ENCODE measurements at places on chromosomes 5 and 9. TPM values are rescaled to one million over a fixed set of nuclear protein-coding genes. Genes with fewer than 3 reads are reported as not detected.

DNA sequence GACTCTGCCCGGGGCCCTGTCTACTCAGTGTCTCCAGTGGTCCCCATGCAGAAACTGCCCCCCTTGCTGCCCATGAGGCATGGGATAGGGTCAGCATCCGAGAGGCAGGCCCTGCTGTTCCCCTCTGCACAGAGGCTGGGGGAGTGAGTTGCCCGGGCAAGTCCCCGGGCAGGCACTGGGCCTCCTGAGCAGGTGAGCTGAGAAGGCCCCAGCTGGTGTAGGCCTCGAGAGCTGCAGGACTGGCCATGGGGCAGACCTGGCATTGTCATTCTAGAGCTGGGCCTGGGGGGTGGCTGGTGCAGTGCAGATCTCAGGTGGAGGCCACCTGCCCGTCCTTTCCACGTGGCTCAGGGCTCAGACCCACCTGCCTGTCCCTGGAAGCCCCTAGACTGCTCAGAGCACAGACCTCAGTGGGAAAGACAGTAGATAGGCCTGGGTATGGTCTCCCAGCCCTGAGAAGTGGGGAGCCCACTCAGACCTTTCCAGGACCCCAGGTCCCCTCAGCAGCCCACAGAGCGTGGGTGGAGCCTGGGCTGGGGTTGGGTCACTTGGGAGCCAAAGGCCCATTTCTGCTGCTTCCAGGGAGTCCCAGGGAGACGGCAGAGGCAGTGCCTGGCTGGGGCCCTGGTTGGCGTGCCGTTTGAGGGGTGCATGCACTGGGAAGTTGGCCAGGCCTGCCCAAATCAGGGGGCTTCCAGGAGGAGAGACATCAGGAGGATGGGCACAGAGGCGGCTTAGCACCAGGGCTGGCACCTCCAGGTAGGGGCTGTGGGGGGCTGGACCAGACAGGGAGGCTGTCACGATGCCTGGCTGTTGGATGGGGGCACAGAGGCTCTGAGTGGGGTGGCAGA, 4.8 kb upstream of the NOTCH1 start:
- DNase-seq, result no peak

GRCh38 chr5:155651-156410, 35.5 kb upstream of the LRRC14B start:
- no peak for DNase-seq

GRCh38 chr5:172140866-172141265, 47.2 kb downstream of the STK10 start:
- DNase-seq, result no peak

GRCh38 chr9:136964171-136964689, 12.2 kb downstream of the LCN12 start:
- no peak for DNase-seq

- DNase-seq, result no peak
Measured at GRCh38 chr9:89548071-89548638, 50.2 kb upstream of the SEMA4D start.

- DNase-seq, result no peak
Measured at GRCh38 chr9:80020530-80020929, 448.8 kb downstream of the TLE4 start.

DNA sequence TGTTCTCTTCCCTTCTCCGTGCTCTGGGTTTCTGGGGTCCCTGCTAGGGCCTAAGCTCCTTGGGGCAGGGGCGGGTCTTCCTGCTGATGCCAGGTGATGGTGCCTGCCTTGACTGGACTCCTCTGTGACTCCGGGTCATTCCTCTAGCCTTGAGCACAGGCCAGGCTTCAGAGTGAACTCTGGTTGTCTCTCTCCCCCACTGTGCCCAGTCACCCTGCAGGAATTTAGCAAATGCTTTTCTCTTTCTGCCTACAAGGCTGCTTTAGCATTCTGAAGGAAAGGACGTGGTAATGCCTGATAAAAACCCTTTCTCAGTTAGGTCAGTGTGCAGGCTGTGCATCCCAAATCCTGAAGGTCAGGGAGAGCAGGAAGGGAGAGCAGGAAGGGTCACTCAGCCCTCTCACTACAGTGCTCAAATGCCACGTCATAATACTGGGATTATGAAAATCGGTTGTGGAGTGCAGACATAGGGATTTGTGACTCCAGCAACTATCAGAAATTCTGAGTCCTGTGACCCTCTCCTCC, 2.7 kb downstream of the CXCL14 start:
- DNase-seq, result no peak

- no peak for DNase-seq
Measured at GRCh38 chr5:59275510-59276324, 617.8 kb downstream of the PDE4D start.

DNA sequence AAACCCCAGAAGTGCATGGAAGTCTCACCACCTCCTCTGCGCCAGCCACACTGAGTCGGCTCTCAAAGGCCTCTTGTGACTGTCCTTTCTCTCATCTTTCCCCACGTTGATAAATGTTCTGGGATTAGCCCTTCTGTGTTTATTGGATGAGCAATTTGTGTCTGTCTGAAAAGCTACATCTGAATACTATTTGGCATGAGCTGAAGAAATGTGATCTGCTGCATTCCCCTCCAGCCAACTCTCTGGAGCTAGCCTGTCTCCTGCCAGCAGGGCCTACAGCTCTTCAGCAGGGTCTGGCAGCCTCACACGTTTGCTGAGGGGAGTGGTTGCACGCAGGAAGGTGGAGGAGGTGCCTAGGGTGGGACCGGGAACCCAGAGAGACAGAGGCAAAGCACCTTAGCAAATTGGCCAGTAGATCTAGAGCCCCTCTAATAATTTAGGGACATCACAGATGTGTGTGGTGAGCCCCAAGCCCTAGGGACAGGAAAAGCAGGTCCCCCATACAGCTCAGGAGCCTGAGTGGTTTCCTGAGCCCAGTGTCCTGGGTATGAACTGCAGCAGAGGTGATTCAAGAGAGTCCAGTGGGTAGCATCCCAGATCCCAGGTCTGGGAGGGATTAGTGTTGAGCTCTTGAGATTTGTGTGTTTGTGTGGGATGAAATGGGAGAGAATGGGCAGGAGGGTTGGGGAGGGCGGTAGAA, 20.5 kb upstream of the B4GALT1 start:
- no peak for DNase-seq

DNA sequence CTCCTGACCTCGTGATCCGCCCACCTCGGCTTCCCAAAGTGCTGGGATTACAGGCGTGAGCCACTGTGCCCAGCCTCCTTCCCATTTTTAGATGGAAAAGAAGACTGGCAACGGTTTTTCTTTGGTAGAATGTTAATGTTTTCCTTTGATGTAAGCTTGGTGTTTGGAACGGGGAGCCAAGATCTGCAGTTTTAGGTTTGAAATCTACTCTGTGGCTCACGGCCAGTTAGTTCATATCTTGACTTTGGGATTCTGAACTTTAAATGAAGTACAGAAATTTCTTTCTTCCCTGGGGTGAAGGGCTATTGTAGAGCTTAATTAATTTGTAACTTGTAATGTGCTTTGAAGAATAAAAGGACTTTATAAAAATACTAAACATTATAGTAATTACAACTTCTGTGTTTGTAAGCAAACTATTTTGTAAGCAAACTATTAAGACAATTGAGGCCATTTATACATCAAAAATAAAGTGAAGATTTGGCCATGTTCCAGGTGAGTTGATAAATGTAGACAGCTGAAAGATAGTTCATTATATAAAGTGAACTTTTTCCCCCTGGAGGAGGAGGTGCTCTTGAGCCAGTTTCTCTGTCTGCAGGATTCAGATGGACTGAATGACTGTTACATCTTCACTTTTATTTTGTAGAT, 117.1 kb upstream of the TUT7 start:
- no peak for DNase-seq

- DNase-seq, result no peak
Measured at GRCh38 chr5:141843156-141843927, 34.9 kb downstream of the PCDH1 start.

DNA sequence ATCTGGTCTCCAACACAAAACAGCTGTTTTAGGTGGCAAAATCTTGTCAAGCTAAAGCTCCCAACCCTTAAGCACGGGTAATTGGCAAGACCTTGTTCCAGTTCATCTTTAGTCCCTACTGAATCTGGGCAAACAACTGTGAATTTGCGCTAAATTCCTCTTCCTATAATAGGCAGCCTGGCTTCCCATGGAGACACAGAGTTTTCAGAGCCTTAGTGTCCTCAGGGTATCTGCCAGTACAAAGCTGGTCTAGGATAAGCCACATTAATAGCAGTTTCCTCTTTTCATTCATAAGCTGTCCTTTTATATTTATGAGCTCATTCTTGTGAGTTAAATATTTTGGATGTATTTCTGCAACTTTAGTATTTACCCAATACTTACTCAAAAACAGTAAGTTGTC, 59.5 kb downstream of the FGF10 start:
- DNase-seq, result no peak

- DNase-seq, result no peak
Measured at GRCh38 chr9:2837915-2838314, 6.0 kb downstream of the PUM3 start.

- peak; percentile 52 for DNase-seq
Measured at GRCh38 chr9:133115604-133116345, 5.3 kb downstream of the RALGDS start.

The CDX1 gene
- not detected for polyA plus RNA-seq

The MCIDAS gene
- polyA plus RNA-seq, result not detected

The SEMA6A gene
- polyA plus RNA-seq, result 0.69 TPM
